ENCODE measurements at places on chromosomes 4 and X. TPM values are rescaled to one million over a fixed set of nuclear protein-coding genes. Genes with fewer than 3 reads are reported as not detected.
A peak's percentile ranks its signal among the peaks of the same experiment; 100 is the strongest.

The ZDHHC9 gene
- total RNA-seq: 6.1 TPM

The GPR119 gene
- total RNA-seq: not detected

The ARAP2 gene
- total RNA-seq: 97.4 TPM

The MAGEE2 gene
- not detected for total RNA-seq

The EREG gene
- not detected for total RNA-seq

The NCBP2L gene
- total RNA-seq: not detected

The MYL5 gene
- 15.4 TPM for total RNA-seq

The OTC gene
- not detected for total RNA-seq

The SLC49A3 gene
- 1.0 TPM for total RNA-seq

- no peak for DNase-seq
These were observed 30.1 kb upstream of the IQCM start for GRCh38 chr4:149845743-149846142.

- DNase-seq: no peak
These were observed 1249.2 kb downstream of the STIM2 start for GRCh38 chr4:28109801-28110200.

DNA sequence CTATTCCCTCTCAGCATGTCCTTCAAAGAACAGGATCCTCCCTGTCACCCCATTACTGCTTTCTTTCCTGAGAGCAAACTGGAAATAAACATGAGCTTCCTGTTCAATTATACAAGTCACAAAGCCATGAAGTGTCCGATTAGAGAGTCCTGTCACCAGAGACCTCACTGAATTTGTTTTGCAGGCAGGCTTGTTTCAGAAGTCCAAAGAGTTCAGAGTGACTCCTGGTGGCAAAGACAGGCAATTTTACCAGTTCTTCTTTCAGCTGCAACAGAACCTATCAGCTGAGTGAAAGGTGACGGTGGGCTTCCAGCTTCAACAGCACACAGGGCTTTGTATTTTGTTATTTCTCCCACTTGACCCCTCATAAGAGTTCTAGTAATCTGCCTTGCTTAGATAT is 6.4 kb downstream of the ELK1 start:
- DNase-seq: no peak

DNA sequence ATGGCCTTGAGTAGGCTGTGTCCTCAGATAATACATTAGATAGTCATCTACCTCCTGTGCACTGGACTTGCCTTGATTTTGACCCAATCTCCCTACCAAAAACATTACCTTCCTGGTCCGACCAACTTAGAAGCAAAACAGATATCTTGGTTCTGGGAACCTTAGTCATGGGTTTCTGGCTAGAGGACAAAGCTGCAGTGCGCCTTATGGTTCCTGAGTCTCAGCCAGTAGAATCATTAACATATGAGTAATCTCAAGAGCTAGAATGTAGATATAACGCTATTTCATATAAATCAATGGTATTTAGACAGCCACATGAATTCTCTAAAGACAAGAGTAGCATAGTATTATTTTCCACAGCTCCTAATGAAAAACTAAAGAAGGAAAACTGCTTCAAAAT is 83.1 kb downstream of the GRIA3 start:
- no peak for DNase-seq

DNA sequence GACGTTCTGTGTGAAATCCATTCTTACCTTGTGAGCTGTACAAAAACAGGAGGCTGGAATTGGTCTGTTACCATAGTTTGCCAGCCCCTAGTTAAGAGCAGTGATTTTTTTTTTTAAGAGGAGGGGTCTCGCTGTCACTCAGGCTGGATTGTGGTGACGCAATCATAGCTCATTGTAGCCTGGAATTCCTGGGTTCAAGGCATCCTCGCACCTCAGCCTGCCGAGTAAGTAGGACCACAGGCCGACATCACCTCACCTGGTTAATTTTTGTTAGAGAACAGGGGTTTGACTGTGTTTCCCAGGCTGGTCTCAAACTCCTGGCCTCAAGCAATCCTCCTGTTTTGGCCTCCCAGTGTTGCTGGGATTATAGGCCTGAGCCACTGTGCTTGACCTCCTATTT is 7.5 kb downstream of the USP9X start:
- DNase-seq: no peak

GRCh38 chr4:143626134-143626911 is 74.2 kb downstream of the FREM3 start:
- no peak for DNase-seq

DNA sequence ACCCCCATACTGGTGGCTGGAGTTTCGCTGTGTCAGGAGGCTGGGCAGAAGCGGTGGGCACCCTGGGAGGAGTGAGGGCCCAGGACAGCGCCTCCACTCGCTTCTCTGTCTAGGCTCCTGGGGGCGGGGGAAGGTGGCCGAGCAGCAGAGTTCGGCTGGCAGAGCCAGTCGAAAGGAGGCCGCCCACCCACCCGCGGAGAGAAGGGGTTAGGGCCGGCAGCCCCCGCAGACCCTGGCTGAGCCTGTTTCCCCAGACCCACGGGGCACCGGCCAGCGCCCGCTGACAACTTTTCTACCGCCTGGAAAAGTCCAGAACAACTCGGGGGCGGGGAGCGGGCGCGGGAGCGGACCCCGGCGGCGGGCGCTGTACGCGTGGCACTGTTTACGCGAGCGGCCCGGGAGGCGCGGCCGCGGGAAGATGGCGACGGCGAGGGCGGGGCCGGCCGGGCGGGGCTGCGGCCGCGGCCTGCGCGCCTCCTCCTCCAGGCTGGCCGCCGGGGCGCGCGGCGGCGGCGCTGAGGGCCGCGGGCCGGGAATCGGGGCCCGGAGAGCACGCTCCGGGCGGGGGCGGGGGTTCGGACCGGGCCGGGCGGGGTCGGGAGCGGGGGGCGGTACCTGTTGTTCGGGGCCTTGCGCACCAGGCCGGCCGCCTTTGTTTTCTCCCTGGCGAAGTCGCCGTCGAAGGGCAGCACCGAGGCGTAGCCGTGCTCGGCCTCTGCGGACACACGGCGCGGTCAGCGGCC is 628 bp downstream of the MXD4 start:
- DNase-seq: peak; percentile 56

GRCh38 chr4:171710743-171711142 is 102.5 kb upstream of the GALNTL6 start:
- DNase-seq: no peak

- DNase-seq: no peak
These were observed 171.7 kb upstream of the HCCS start for GRCh38 chrX:10939424-10939823.

- no peak for DNase-seq
These were observed 175.4 kb downstream of the PCDH10 start for GRCh38 chr4:133324491-133324890.

- no peak for DNase-seq
These were observed 41.9 kb downstream of the SLC7A11 start for GRCh38 chr4:138200236-138200590.

GRCh38 chrX:15607067-15607466 is 6.3 kb upstream of the ACE2 start:
- no peak for DNase-seq

GRCh38 chrX:153576961-153577360 is 22.0 kb downstream of the CCNQ start:
- no peak for DNase-seq

GRCh38 chr4:189117426-189117825 is 823.2 kb upstream of the FRG1 start:
- peak; percentile 31 for DNase-seq

DNA sequence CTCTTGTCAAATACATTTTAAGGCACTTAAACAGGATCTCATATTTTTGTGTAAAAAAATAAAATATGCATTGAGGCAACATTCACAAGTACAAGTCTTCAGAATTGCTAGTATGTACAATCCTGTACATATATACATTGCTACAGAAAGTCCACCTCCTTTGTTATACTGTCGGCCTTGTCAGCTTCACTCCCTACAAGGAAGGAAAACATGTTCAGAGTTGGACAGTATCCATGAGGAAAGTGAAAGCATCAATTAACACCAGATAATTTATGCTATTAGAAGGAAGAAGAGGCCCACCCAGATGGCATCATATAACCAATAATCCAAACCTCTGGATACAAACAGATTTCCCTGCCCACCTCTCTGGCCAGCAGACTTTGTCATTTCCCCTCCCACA is 42.0 kb downstream of the REELD1 start:
- no peak for DNase-seq

GRCh38 chrX:100647095-100647494 is 3.1 kb downstream of the SRPX2 start:
- no peak for DNase-seq
